Activated CD4-positive, CD25-positive, alpha-beta regulatory T cell treated with anti-CD3 and anti-CD28 coated beads, Interleukin-2, amount 50 U/mL, for 72 hours (primary cell): ENCODE measurements at places on chromosomes 13 and 19.

DNA sequence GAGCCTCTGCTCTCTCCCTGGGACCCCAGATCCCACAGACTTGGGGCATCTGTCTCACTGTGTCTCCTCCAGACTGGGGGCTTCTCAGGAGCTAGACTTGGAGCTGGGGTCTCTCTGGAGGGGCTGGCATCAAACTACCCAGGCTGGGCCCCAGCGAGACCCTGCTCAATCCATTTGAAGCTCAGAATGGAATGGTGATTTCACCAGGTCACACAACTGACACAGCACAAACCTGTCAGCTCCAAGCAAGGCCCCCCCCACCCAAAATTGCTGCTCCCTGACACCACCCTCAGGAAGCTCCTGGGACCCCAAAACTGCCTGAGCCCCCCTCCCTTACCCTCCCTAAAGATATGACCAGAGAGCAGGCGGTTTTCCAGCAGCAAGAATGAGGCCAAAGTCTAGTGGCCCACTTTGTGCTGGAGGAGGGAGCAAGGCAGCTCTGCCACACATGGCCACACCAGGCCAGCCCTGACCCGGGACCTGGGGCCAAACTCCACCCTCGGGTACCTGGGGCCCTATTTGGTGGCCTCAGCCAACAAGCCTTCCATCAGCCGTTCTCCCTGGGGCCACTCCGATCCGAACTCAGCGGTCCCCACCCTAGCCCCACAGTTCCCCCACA lies 2.4 kb downstream of the NR2F6 start:
- DNase-seq, result no peak

DNA sequence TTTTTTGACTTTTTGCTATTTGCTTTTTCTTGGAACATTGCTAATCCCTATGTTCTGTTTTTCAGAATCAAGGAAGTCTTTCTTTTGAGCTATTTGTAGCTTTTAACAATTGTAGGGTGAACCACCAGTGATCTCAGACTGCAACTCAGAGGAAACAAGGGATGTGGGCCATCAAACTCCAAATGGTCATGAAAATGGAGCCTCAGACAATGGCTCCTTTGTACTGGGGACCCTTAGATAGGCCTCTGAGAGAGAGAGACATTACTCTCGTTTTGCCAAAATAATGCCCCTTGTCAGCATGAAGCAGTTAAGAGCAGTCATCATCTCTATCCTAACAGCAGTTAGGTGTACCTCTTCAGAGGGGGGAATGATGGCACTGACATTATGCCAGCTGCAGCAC lies 56.4 kb upstream of the GJB6 start:
- no peak for DNase-seq

DNA sequence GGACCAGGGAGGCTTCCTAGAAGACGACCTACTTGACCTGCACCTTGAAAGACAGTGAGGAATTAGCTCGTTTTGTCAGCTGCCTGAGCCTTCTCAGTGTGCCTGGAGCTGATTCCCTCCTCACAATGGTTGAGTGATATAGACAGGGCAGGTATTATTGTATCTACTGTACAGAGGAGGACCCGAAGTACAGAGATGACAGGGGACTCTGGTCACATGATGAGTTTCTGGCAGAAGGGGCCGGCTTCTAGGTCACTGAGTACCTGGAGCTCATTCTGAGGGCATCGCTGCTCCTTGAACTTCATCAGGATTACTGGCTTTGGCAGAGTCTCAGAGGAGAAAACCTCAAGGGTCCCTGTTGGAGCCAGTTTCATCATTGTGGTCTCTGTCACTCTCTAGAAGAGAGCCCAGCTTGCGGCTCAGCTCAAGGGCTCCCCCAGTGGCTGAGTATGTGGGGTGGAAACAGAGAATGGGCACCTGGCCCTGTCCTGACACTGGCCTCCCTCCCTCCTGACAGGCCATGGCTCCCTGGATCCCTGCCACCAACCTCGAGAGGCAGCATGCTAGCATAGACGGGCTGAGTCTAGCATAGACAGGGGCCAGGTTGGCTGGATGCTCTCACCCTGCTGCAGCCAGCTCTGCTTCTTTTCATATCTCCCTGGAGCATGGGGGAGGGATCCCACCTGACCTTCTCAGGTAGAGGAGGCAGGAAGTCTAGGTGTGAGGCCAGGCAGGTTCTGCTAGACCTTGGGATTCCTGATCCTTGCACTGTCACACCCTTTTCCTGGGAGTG lies 38.7 kb downstream of the NFIX start:
- DNase-seq, result no peak

DNA sequence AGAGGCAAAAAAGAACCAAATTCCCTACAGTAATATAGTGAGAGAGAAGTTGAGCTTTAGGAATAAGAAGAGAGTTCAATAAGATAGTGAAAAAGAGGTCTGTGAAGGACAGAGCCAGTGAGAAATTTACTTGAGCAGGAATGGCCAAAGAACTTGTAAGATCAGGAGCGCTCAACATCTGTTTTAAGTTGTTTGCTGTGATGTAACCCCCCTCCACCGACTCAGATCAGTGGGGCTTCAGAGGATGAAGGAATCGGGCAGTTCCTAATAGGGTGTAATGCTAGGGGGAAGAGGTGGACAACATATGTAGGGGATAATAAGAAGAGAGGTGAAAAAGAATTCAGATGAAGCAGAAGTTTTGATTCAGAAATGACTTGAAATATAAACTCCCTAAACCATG lies 85.3 kb upstream of the FNDC3A start:
- DNase-seq, result no peak

DNA sequence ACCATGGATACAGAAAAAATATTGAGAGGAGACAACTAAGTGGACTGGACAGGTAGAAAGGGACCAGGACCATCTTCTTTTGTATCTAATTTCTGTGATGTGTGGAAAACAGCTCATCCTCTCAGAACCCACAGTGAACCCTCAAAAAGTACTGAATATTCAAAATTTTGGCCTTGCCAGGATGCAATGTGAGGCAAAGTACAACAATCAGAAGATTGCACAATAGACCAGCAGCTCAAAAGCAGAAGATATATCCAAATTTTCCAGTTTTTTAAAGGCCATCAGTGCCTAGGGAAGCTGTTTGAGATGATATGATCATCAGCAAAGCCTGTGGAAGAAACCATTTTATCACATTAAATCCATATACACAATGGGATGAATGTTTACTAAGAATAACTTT lies 973.3 kb upstream of the MIR17HG start:
- DNase-seq, result no peak

- no peak for DNase-seq
These were observed 257.5 kb upstream of the STARD13 start for GRCh38 chr13:33543089-33543459.

GRCh38 chr19:517721-518597 lies 10.7 kb downstream of the TPGS1 start:
- no peak for DNase-seq

DNA sequence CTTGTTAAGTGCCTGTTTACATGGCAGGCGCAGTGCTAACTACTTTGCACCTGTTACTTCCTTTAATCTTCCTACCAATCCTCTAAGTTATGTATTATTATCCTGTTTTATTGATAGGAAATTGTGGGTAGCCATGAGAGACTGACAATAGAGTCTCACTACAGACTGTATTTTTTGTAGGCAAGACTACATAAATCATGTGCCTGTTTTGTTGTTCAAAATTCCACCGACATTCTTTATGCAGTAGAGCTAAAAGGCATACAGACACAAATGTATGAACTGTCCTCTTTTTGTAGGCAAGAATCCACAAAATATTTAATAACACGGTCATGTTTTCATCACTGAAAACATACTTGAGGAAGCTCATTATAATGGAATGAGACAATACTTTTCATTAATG lies 205.5 kb downstream of the NALCN start:
- no peak for DNase-seq

GRCh38 chr13:111392486-111392885 lies 72.0 kb downstream of the TEX29 start:
- DNase-seq, result no peak

- no peak for DNase-seq
These were observed 488.8 kb downstream of the IRS2 start for GRCh38 chr13:109297628-109298027.

DNA sequence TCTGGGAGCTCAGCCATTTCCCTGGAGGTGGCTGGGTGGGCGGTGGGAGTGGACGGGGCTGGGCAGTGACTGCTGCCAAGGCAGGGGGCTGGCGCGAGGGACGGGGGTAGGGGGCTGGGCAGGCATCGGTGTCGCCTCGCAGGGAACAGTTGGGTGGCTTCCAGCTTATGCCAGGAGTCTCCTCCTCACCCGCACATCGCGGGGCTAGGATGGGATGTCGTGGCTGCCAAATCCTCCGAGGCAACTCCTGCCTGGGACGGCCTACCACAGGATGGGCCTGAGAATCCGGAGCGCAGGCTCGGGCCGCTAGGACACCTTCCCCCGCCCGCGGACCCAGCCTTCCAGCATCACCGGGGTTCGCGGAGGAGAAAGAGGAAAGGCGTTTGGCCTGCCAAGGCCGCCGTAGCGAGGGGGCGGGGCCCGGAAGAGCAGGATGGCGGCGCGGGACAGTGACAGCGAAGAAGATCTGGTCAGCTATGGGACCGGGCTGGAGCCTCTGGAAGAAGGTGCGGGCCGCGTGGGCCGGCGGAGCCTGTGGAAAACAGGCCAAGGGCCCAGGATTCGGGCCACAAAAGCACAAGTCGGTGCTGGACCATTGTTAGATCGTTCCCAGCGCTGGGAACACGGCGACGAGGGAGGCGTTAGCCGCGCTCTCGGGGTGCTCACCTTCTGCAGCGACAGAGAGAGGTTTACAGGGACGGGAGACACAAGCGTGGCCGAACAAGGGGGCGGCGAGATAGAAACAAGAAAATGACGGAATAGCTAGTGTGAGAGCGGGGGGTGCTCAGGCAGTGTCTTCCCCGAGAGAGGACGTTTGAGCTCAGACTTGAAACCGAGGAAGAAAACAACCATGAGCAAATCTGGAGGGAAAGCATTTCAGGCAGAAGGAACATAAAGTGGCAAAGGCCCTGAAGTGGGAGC lies at the start of gene GPATCH1:
TSS of gene GPATCH1 (plus strand) at position 421 of the 921 bp plus-strand sequence. CDS start at position 434, 13 bp downstream.
- DNase-seq, result peak; percentile 89

- no peak for DNase-seq
These were observed 28.9 kb downstream of the HPN start for GRCh38 chr19:35070471-35070870.

DNA sequence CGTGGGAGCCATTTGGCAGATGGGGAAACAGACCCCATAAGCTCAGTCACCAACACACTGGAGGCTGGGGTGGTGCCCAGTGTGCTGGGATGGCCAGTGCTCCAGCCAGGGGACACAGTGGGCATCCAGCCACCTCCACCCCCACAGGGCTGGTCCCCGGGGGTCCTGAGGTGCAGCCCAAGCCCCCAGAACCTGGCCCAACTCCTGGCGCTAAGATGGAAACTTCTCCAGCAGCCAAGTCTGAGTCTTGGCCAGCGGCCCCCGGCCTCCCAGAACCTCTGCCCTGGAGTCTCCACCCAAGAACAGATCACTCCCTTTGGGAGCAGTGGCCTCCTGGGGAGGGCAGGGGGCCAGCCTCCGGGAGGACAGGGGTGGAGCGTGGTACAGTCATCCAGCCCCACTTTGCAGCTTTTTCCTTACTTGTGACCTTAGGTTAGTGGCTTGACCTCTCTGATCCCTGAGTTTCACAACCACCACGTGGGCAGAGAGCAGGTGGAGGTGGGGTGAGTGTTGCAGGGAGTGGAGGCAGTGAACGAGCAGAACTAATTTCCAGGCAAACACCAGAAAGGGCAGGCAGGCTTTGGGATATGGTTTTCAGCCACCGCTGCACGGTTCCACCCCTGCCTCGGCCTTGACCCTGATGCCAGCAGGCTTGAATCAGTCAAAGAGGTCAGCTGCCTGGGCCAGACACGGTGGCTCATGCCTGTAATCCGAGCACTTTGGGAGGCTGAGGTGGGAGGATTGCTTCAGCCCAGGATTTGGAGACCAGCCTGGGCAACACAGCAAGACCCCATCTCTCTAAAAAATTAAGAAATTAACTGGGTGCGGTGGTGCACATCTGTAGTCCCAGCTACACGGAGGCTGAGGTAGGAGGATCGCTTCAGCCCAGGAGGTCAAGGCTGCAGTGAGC lies 4.3 kb upstream of the NRTN start:
- no peak for DNase-seq

DNA sequence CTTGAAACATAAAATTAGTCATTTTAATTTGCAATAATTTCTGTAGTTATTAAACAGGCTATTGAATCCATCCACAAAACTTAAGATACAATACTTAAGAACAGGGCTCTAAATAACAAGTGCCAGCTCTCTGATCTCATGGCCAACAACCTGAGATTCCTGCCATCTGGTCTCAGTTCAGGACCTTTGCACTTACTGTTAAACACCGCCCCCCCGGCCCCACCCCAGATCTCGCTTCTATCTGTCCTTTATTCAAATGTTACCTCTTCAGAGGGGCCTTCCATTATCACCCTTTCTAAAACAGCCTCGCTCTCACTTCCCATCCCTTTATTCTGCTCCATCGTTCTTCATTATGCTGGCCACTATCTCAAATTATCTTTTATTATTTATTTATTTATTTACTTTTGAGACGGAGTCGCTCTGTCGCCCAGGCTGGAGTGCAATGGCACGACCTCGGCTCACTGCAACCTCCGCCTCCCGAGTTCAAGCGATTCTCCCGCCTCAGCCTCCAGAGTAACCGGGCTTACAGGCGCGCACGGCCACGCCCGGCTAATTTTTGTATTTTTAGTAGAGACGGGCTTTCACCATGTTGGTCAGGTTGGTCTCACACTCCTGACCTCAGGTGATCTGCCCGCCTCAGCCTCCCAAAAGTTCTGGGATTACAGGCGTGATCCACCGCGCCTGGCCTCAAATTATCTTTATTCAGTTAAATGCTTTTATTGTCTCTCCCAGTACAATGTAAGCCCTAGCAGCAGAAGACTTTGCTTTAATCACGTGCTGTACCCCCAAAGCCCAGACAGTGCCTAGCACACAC lies 838 bp upstream of the SNRNP70 start:
- DNase-seq, result no peak

- no peak for DNase-seq
These were observed 14.8 kb upstream of the CACNA1A start for GRCh38 chr19:13521066-13521465.

DNA sequence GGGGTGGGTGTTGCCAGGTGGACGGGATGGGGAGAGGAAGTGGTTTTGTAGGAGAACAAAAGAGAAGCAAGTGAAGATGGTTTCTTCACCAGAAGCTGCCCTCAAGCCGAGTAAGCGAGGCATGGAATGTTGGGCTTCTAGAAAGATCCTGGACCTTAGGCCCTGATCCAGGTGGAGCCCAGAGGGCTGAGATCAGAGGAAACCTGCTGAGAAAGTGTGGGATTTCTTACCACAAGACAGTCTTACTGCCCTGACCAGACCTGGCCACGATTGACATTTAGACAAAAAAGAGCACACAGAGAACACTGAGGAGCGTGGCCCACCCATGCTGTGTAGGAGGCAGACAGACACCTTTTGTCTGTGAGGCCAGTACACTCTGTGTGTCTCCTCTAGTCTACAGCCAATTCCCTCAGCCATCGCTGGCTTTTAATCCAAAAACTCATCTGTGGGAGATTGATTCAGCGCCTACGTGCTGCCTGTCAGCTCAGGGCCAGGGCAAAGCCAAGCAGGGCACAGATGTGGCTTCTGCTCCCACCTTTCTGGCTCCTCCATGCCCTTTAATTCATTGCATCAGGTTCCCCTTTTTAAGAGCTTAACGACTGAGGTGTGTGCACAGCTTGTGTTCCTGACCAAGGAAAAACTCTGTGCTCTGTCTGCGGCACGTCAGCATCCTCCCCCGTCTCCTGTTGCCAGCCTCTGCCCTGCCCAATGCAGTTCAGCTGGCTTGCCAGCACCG lies 123.3 kb downstream of the AKAP11 start:
- DNase-seq, result no peak

GRCh38 chr19:10768936-10769335 lies 51.1 kb downstream of the DNM2 start:
- DNase-seq, result no peak
